ENCODE measurements at places on chromosomes 16 and 17.

DNA sequence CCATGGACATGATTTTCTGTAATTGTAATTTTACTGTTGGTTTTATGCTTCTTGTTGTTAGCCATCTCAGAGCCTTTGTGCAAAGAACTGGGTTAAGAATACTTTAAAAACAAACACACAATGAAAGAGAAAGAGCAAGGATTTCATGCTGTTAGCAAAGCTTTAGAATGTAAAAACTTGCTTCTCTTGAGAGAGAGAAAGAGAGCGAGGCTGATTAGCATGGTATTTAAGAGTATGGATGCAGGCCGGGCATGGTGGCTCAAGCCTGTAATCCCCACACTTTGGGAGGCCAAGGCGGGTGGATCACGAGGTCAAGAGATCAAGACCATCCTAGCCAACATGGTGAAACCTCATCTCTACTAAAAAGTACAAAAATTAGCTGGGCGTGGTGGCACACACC, 76.2 kb downstream of the MSI2 start:
- no peak for DNase-seq

DNA sequence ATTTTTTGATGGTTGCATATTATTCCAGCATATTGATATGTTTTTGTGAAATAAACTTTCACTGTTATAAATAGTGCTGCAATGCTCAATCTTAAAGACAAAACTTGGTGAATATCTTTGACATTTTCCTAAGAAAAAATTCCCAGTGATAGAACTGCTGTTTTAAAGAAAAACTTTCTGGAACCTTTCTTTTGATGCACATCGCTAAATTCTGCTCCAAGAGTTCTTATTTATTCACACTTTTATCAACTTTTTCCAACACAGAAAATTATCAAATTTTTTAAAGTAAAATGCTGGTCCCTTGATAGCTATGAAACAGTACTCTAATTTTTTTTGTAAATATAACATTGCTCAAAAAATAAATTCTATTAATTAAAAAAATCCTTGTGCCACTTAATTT, 196.6 kb downstream of the HS3ST3A1 start:
- no peak for DNase-seq

DNA sequence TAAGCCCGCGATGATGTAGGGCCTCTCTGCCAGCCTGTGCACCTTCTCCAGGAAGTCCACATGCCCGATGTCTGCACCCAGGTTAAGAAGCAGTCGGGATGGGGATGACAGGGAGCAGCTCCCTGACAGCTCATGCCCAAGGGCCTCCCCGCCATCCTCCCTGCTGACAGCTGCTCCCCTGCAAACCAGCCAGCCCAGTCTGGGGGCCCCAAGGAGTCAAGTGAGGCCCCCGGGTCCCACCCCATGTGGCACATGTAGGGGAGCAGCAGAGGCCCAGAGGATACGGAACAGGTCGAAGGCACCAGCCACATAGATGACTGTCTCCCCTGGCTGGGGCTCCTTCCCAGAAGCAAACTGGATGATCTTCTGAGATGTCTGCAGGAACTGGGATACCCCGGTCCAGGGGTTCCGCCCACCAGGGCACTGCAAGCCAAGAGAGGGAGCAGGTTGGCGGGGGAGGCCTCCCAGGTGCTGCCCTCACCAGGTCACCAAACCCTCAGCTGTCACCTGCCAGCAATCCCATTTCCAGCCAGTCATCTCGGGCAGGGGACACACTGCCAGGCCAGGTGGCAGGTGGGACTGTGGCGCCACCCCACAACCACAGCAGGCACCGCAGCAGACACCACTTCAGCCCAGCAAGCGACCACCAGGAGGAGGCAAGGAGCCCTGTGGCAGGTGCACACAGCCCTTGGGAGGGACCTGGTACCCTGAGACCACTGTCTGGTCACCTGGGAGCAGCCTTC, 4.6 kb downstream of the PCYT2 start:
- DNase-seq = no peak

GRCh38 chr16:14640538-14640937, 7.8 kb downstream of the BFAR start:
- DNase-seq = no peak

GRCh38 chr16:21663889-21664647, at the start of gene OTOA:
OTOA (plus strand) TSS chr16:21663968; CDS start chr16:21678515, 14,547 bp downstream.
- DNase-seq = no peak

GRCh38 chr16:4765511-4766474, 1.2 kb downstream of the ZNF500 start:
- no peak for DNase-seq

DNA sequence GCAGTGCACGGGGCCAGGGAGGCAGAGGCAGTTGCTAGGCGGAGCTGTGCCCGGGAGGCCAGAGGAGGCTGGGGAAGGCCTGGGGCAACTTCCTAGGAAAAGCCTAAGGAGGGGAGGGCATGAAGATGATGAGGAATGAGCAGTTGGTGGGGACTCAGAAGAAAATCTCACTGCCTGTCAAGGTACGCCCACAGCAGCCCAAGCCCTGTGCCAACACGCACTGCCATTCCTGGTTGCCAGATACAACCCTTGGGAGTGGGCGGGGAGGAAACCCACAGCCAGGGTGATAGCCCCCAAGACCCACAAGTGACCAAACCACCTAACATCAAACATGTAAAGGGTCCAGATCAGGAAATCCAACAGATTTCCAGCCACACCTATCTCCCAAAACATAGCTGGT, 36.2 kb downstream of the SMPD3 start:
- DNase-seq = no peak

- no peak for DNase-seq
Observed at GRCh38 chr17:81500047-81500446, 12.6 kb downstream of the ACTG1 start.

DNA sequence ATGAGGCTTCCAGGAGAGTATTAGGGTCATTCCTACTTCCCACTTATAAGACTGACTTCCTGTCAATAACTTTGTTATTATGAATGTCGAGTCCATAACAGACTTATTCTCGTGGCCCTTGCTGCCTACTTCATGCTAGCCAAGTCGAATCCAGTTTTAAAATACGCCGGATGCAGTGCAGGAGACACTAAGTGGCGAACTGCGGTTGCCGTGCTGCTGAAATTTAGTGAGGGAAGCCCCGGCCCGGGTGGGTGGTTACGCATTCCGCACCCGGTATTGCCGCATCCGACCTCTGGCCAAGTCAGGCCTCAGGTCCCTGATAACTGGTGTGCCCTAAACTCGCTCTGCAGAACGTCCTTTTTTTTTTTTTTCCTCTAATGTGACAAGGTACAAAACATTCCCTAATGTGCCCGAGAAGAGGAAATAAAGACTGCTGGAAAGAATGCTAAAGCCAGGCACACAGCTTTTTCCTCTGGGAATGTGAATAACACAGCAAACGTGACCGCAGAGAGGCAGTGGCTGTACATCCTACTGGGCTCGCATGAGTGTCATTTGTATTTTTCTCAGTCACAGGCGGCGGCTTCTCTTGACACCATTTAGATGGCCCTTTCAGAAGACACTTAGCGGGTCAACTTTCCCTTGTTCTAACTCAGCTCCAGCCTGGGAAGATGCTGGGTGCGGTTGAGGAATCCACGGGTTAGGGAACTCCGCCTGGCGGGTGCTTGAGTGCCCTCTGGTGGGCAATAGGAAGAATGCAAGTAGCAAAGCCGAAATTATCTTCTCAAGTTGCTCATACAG, 7.1 kb upstream of the AKTIP start:
- no peak for DNase-seq

DNA sequence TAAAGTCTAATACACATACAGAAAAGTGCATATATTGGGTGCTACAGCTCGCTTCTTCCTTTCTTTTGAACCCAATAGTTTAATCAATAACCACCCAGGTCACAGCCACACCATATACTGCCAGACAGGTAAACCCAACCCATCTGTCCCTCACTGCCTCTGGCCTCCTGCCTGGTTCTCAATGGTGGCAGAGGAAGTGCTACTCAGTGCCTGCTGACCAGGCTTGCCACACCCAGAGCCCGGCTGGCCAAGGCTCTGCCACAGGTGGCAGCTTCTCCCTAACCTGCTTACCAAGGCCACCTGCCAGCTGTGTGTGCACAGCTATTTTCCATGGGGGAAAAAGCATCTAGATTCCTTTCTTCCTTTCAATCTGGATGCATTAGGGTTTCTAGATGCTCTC, 584 bp downstream of the PMP22 start:
- no peak for DNase-seq

DNA sequence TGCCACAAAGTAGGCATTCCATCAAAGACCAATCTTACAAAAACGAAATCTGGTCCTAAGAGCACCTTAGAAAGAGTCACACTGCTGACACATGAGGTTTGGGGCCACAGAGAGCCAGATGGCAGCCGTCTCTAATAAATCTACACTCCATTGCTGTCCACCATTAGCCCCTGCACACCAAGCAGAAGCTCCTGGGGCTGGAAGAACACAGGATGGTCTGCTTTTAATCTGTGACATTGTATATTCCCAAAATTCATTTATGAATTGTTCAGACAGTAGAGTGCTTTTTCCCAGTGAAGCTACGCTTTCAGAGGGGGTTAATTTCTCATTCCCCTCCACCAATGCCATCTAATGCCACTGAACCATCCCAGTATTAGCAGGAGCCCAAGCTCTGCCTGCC, 1.6 kb downstream of the CYB561 start:
- no peak for DNase-seq

- DNase-seq = no peak
Observed at GRCh38 chr17:48549281-48549630, 4.3 kb upstream of the HOXB2 start.

DNA sequence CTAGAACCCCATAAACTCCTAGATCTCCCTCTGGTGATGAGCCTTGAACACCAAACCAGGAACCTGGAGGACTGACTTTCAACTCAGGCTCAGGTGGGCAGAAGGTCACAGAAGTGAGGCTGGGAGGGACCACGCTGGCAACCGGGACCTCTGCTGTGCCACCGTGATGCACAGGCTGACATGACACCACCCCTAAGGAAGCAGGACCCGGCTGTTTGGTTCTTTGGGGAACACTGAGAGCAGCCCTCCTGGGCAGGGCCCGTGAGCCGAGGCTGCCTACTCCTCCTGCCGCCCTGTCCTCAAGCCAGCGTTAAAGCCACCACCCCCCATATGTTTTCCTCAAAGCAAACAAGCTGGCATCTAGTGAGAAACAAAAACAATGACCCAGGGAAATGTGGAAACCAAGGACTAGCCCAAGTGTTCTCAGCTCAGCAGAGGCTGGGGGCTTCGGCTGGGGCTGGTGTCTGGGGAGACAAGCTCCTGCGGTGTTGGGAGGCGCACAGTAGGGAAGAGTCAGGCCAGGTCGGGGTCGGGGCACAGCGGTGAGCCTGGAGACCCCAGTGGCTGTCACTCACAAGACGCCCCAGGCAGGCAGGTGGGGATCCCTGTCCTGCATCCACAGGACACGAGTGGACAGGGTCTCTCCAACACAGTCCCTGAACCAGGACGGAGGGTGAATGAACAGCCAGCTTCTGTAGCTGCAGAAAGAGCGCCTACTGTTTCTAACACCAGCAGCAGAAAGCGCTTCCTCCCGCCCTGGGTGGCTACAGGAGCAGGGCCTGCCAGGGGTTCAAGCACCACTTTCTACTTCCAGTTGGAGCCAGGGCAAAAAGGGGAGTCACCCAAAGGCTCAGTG, 1.7 kb downstream of the SMIM5 start:
- no peak for DNase-seq

DNA sequence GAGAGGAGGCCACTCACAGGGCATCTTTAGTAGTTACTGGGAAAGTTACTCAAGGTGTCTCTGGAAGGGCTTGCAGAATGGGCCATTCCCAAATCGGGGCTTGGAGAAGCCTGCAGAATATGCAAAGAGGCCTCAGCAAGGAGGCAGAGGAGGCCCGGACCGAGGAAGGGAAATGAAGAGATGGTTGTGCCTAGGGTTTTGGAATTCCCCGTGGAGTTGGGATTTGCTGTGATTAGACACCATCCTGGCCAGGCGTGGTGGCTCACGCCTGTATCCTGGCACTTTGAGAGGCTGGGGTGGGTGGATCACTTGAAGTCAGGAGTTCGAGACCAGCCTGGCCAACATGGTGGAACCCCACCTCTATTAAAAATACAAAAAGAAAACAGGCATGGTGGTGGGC, 193.0 kb downstream of the IRF8 start:
- no peak for DNase-seq

- DNase-seq = no peak
Observed at GRCh38 chr17:60156746-60157145, 7.0 kb downstream of the CA4 start.

DNA sequence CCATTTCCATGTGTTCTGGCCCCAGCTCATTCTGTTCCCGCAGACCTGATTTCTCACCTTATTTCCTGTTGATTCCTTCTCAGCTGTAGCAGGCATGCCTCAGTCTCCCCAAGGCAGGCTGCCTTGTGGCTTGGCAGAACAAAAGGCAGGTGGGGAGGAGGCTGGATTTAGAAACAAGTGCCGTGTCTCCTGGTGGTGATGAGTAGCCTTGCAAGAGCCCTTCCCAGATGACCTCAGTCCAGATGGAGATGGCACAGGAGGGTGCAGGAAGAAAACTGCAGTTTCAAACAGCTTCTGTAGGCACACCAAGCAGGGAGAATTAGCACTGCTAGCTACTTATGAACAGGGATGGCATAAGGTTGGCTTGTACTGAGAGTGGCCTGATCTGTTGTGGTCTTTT, 64.6 kb downstream of the ARHGAP44 start:
- no peak for DNase-seq

DNA sequence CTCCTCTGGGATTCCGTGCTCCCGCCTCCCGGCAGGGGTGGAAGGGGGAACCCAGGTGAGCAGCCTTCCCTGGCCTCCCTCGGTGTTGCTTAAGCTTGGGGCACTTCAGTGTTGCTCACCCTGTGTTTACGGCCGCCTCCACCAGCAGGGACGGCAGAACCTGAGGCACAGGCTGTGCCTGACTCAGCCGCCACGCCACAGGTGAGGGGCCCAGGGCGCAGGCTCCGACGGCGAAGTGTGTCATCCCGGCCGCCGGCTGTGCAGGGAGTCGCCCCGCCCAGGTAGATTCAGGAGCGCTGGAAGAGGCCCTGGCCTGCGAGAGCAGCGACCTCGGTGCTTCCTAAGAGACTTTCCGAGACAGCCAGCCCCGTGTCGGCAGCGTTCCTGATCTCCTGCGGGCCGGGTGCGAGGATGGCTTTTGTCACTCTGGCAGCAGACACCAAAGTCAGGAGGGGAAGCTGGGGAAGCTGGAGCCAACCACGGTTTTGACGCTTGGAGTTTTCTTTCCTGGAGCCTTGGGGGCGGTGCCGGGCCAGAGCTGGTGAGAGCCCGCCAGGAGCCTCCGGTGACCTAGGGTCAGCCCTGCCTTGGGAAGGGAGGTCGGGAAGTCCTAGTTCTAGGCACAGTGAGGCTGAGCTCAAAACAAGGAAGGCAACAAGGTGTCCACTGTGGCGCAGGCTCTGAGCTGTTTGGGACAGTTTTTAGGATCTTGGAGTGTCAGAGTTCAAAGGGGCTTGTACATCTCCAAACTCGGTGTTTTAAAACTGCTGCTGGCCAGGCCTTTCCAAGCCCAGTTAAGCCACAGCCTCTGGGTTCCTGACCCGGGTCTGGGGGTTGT, 2.1 kb downstream of the GSE1 start:
- DNase-seq = peak; percentile 54

GRCh38 chr16:67393111-67393787, at the start of gene TPPP3:
TPPP3 (minus strand) TSS chr16:67393498; CDS start chr16:67391111, 2,387 bp downstream.
- no peak for DNase-seq

- DNase-seq = no peak
Observed at GRCh38 chr16:930511-930910, 40.3 kb downstream of the LMF1 start.

GRCh38 chr16:637081-638018, 1.2 kb upstream of the METTL26 start:
- peak; percentile 74 for DNase-seq

GRCh38 chr16:51989637-51990230, 557.2 kb downstream of the TOX3 start:
- DNase-seq = no peak

All from stimulated activated CD8-positive, alpha-beta memory T cell treated with anti-CD3 and anti-CD28 coated beads, Interleukin-15, amount 100 ng/mL, for 4 hours (primary cell).